ENCODE measurements at places on chromosomes 7 and 10. TPM values are rescaled to one million over a fixed set of nuclear protein-coding genes. Genes with fewer than 3 reads are reported as not detected.
A peak's percentile ranks its signal among the peaks of the same experiment; 100 is the strongest.

The TDRD1 gene
- total RNA-seq = 0.40 TPM

GRCh38 chr10:36534471-36535002 is 590.9 kb upstream of the ANKRD30A start:
- no peak for DNase-seq

The PFKFB3 gene
- total RNA-seq = 66.8 TPM

- no peak for DNase-seq
Observed at GRCh38 chr7:25675789-25676474, 447.6 kb upstream of the NPVF start.

DNA sequence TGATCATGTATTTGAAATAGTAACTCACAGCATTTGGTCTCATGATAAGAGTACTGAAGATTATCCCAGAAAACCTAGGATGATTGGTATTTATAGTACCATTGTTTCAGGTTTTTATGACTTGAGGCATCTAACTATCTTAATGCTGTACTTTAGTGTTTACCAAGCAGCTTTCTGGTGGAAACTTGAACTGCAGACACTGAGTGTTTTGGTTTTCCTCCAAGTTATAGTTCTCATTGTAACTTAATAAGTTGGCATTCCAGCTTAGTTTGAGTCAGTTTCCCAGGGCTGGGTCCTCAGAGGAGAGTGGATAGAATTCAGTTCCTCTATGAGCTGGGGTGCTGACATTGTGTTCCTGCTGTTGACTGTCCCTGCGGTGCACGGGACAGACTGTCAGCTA is 50.4 kb downstream of the SEC23IP start:
- no peak for DNase-seq

The MBL2 gene
- not detected for total RNA-seq

DNA sequence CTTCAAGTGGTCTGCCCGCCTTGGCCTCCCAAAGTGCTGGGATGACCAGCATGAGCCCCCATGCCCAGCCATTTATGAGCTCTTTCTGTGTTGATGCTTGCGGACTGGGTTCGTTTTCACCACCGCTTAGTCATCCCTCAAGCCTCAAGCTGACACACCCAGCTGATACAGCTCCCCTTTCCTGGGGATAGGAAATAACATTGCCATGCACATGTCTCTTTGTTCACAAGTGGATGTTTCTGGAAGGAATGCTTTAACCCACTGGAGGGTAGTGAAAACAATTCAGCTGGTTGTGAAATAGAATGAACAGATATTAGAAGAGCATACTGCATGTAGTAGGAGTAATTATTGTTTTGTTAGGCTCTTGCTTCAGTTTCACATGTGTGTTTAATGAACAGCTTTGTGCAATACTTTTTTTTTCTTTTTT is 8.5 kb upstream of the METTL27 start:
- peak; percentile 44 for DNase-seq

The ADIRF gene
- total RNA-seq = not detected

DNA sequence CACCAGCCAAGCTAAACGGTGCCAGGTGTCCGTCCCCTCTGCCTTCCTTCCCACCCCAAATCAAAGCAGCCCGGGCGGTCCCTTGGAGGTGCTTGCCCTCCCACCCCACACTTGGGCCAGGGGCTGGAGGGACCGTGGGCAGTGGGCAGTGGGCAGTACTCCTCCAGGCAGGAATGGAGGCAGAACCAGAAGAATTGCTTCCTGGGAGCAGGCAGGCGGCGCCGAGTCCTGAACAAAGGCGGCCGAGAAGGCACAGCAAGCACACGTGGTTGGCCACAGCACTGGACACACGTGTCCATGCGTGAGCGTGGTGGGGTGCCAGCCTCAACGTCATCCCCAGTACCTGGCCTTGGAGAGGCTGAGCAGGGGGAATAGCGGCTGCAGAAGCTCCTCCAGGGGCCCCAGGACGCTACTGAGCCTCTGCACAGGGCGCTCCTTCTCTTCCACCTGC is 48.4 kb upstream of the NKX6-2 start:
- no peak for DNase-seq
